ENCODE measurements at places on chromosomes 11 and 22.

DNA sequence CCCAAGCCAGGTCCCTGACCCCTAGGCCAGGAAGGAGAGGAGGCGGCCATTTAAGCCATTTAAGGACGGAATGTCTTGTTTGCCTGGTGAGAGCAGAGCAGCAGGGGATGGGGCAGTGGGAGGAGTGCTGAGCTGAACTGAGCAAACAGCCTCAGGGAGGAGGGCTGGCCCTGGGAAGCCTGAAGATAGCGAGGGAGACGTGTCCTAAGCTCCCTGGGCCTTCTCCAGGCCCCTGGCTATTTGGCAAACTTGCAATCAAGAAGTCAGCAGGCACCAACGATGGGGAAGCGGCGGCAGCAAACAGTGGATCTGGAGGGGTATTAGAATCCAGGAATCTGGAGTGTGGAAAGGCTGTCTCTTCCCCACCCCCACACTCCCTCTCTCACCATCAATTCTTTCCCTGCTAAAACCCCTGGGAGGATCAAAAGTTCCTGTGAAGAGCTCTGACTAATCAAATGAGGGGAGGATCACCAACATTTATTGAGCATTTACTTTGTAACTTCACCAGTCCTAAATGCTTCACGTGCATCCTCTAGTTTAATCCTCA lies 8.8 kb downstream of the BCL9L start:
- DNase-seq = no peak

DNA sequence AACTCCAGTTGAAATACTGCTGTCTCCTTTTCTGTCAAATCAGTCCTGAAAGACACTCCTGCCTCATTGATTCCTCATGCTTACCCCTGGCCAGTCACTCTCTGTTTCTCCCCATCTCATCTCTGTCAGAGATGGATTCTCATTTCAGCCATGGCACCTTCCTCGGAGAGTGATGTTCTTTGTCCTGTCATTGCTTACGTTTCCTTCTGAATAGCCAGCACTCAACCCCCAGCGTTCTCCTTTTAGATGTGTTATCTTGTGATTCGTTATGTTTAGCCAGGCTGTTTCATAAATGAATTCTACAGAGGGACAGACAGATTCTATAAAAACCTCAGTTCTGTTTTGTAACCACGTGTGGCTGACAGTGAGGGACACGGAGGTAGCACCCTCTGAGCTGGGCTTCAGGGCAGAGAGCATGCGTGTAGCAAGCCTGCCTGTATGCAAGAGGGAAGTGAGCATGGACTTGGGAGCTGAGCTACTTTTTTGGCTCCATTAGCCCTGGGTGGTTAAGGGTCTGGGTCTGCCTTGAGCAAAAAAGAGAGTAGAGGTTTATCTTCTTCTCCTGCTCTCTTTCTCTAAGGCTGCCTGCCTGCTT lies 354.6 kb downstream of the DDX10 start:
- no peak for DNase-seq

- DNase-seq = no peak
Observed at GRCh38 chr11:66004186-66004585, 1.9 kb downstream of the BANF1 start.

DNA sequence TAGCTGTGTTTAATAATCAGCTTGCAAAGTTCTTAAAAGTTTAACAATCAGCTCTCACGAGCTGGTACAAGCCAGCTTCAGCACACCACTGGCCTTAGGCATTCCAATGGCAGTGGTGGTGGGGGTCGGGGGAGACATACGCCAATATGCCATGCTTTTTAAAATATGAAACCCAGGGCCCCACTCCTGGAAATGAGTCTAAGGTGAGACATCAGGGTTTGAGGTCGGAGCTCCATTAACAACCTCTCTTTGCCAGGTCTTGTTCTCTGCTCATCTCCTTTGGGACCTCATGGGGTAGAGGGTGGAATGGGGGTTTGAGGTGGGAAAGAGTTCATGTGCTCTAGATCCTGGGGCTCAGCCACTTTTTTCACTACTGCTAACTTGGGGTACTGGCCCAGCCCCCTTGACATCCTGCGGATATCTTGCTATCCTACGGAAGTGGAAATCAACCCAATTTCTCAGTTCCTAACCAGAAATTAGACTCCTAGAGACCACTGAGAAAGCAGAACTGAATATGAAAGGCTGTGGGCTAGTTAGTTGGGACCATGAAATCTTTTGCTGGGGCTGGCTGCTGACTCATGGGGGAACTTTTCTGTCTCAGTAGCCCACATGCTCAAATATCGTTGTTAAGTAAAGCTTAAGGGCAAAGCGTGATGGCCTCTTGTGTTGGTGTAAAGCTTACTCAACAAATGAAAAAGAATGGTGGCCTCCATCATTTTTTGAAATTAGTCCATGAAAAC lies 90.1 kb downstream of the PDHX start:
- peak; percentile 26 for DNase-seq

DNA sequence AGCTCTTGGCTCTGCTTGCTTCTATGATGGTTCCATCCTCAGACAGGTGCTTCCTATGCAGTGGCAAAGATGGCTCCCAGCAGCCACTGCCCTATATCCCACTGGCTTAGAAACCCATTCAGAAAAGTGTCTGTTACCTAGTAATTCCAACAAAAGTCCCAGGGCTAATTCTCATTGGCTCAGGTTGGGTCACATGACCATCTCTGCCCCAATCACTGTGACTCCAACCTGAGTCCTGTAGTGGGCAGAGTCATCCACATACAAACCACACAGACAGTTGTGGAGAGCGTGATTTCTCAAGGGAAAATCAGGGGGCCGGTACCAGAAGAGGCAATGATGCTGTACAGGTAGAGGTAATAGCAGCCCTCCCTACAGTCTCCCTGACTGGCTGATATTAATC lies 67.5 kb downstream of the LHFPL7 start:
- DNase-seq = no peak

GRCh38 chr11:76649851-76650372 lies 20.6 kb downstream of the LRRC32 start:
- no peak for DNase-seq

GRCh38 chr11:128713595-128713994 lies 19.7 kb downstream of the FLI1 start:
- peak; percentile 51 for DNase-seq

- no peak for DNase-seq
Observed at GRCh38 chr11:34679681-34680080, 58.8 kb downstream of the EHF start.

- no peak for DNase-seq
Observed at GRCh38 chr11:134686460-134687061, 274.5 kb upstream of the B3GAT1 start.

- no peak for DNase-seq
Observed at GRCh38 chr22:25987948-25988347, 181.3 kb upstream of the SEZ6L start.

- DNase-seq = no peak
Observed at GRCh38 chr22:40714499-40715337, 35.4 kb downstream of the MCHR1 start.

- DNase-seq = no peak
Observed at GRCh38 chr11:85266646-85267045, 360.5 kb downstream of the DLG2 start.

DNA sequence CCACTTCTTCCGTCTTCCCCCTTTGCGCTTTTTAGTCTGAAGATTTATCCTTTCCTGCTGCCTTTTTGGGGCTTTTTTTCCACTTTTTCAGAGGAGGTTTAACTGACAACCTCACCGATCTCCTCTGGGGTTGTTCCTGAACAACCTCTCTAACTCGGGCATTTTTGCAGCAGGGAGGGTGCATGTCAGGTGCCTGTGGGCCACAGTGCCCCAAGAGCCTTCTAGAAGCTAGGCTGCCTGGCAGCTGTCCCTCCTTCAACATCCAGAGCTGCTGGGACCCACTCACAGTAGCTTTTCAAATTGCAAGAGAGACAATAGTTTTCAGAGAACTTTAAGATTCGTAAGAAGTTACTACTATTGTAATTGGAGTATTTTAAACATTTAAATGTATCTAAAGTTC lies 1112.4 kb upstream of the CNTN5 start:
- DNase-seq = no peak
